ENCODE measurements at places on chromosomes 4 and X. TPM values are rescaled to one million over a fixed set of nuclear protein-coding genes. Genes with fewer than 3 reads are reported as not detected.

Gene TKTL1
- 0.62 TPM for polyA plus RNA-seq

DNA sequence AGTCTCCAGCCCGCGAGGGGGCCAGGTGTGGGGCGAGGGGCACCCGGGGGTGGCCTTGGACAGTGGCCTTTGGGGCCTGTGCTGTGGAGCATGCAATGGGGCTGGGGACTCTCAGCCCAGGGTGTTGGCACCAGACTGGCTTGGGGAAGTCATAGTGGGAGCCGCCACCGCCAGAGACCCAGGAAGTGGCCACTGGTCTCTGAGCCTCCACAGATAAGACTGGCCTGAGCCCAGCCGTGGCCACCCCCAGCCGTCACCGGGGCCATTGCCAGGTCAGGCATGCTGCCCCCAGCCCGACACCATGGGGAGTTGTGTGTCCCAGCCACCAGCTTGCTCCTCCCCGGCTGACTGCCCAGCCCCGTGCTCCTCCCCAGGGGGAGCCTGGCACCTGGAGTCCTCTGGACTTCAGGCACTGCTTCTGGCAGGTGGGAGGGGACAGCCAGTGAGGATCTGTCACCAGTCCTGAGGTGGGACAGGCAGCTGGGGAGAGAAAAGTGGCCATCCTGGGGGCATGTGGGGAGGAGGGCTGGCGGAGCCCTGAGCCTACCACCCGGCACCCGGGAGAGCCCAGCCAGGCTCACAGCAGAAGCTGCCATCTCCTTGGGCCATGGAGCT is 32.5 kb downstream of the TACC3 start:
- no peaks in the 10 kb centered on the region for H3K36me3 ChIP-seq
- H3K4me1 ChIP-seq: peaks cover 23% of the 10 kb centered on the region
- no peak for DNase-seq
- no peaks in the 10 kb centered on the region for H3K27me3 ChIP-seq
- no peak overlapping the region for H3K4me3 ChIP-seq
- H3K27ac ChIP-seq: peak overlapping the region; percentile 52

DNA sequence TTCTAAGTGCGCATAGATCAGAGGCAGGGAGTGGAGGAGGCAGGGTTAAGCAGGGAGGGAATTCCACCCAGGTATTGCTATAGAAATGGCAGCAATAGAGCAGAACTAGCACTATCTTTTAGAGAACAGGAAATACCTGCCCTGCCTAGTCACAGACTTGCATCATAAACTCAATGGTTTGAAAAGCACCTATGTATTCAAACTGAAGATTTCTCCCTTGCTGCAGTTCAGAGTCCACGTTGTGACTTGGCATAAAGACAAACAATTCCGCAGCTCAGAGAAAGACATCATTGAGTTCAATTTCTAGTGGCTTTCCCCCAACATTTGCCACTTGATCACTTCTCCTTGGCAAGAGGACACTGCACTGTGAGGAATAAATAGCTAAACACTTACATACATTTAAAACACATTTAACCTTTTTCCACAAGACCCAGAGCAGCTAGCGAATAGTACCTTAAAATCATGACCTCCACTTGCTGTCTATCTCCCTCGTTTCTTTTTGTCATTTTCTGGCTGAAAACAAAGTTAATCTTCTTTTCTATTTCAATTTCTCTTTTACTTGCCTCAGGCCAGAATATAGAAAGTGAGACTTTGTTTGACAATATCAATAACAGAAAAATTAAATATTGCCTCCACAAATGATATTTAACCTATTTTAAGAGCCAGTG is 42.4 kb downstream of the SLC7A11 start:
- H3K27ac ChIP-seq: no peak overlapping the region
- DNase-seq: no peak
- H3K36me3 ChIP-seq: peaks cover 14% of the 10 kb centered on the region
- H3K4me3 ChIP-seq: no peak overlapping the region
- H3K4me1 ChIP-seq: no peaks in the 10 kb centered on the region

DNA sequence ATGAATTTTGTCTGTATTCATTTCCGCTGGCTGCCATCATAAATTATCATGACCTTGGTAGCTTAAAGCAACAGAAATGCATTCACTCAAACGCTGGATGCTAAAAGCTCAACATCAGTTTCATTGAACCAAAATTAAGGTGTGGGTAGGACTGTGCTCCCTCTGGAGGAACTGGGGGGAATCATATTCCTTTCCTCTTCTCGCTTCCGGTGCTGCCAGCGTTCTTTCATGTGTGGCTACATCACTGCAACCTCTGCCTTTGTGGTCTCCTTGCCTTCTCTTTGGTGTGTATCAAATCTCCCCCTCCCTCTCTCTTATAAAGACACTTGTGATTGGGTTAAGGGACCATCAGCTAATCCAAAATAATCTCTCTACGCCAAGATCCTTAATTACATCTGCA is 39.5 kb downstream of the NEIL3 start:
- no peak overlapping the region for H3K4me3 ChIP-seq
- no peak overlapping the region for H3K27ac ChIP-seq
- peaks cover 38% of the 10 kb centered on the region for H3K36me3 ChIP-seq
- no peaks in the 10 kb centered on the region for H3K27me3 ChIP-seq

GRCh38 chrX:40996886-40997530 is 88.2 kb upstream of the USP9X start:
- peak; percentile 73 for DNase-seq
- no peaks in the 10 kb centered on the region for H3K27me3 ChIP-seq
- peak overlapping the region; percentile 17 for H3K27ac ChIP-seq
- H3K36me3 ChIP-seq: no peaks in the 10 kb centered on the region
- 0 out of 2 replicates have a peak overlapping the region, but pooled peaks have one; percentile 4 for H3K4me3 ChIP-seq

GRCh38 chr4:41424522-41424921 is 113.4 kb upstream of the LIMCH1 start:
- DNase-seq: no peak
- no peaks in the 10 kb centered on the region for H3K4me1 ChIP-seq
- no peak overlapping the region for H3K4me3 ChIP-seq
- H3K27me3 ChIP-seq: no peaks in the 10 kb centered on the region
- H3K36me3 ChIP-seq: no peaks in the 10 kb centered on the region
